Testis (tissue), 5 donors: ENCODE measurements at places on chromosomes 6 and 20.

DNA sequence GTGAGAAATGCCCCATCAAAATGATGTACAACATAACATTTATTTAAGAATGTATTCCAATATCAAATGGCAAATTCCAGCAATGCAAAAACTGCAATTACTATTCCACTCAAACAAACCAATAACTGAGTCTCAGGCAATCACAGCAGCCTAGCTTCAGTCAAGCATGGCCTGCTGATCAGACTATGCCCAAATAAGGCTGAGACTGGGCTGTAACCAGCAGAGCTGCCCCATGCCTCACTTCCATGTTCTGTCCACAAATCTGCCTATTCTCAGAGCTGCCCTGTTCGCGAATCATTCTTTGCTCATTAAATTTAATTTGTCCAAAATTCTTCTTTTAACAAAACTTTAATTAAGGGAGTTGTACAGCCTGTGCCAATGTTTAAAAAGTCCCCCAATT is 155.4 kb downstream of the FNDC1 start:
- no peak for DNase-seq

DNA sequence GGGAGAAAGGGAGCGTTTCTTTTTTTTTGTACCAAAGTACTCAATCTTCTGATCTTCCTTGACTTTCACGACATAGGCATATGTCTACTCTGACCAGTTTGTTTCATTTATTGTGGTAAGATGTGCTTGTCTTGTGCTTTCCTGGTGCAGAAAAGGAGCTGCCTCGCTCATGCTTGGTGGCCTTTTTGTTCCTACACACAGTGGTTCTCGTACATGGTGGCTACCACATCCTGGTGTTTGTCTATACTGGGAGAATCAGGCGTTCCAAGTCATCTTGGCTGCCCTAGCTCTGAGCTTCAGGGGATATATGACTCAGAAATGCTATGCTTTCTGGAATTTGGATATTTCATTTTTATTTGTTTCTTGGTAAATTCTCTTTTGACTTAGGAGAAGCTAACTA is 31.8 kb downstream of the MYB start:
- DNase-seq, result no peak

GRCh38 chr6:147479857-147480256 is 28.6 kb upstream of the SAMD5 start:
- no peak for DNase-seq

DNA sequence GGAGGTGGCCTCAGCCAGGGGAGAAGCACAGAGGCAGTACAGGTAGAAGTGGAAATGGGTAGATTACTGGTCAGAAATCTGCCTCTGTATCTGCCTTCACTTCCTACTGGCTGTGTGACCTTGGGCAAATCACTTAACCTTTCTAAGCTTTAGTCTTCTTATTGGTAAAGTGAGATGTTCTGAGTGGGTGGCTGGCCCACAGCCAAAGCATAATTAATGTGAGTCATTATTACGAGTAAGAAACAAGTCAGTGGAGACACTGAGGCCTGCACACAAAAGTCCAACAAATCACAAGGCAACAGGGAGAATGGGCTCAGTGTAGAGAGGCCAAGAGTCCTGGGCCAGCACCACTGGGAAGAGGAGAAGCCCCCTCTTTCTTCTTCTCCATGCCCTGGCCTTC is 39.1 kb downstream of the NRN1 start:
- DNase-seq, result no peak

DNA sequence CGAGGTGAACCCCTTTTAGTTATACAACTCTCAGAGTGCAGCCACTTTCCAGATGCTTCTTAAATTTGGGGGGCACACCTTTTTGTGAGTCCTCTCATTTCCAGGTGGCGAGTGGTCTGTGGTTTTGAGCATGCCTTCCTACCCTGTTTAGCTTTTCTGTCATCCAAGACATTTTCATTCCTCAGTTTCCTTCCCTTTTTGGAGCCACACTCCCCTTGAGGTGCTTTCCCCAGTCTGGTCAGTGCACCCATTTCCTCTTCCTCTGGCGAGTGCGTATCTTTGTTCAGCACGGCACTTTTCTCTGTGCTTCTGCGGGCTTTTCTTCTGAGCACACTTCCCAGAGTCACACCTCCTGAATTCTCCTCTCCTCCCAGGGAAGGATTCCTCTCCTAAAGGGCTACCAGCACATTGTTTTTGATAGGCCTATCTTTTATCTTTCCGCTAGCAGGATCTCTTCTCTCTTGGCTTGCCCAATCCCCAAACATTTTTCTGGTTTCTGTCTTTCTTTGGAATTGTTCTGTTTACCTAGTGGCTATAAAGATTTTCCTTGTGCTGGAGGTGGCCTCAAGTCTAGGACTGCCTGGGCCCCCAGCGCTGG is 1.4 kb downstream of the PHF20 start:
- DNase-seq, result peak; percentile 32

DNA sequence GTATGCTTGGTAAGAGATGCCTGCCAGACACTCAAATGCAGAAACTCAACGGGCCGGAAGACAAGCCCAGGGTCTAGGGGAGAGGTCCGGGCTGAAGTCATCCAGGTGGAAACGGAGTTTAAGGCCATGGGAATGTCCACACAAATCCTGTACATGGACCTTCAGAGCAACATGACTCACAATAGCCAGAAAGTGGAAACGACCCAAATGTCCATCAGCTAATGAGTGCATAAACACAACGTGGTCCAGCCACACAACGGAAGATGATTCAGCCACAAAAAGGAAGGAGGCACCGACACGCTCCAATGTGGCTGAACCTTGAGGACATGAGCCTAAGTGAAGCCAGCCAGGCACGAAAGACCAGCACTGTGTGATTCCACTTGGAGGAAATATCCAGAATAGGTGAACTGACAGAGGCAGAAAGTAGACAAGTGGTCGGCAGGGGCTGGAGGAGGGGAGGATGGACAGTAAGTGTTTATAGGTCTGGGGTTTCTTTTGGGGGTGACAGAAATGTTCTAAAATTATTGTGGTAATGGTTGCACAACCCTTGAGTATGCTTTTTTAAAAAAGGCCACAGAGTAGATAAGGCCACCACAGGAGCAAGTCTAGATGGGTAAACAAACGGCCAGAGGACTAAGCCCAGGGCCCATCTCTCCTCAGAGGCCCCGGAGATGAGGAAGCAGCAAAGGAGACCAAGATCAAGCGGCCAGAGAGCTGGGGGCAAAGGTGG is 105.6 kb downstream of the PREX1 start:
- DNase-seq, result no peak

- no peak for DNase-seq
These were observed 261.5 kb downstream of the EYA4 start for GRCh38 chr6:133502441-133503335.

DNA sequence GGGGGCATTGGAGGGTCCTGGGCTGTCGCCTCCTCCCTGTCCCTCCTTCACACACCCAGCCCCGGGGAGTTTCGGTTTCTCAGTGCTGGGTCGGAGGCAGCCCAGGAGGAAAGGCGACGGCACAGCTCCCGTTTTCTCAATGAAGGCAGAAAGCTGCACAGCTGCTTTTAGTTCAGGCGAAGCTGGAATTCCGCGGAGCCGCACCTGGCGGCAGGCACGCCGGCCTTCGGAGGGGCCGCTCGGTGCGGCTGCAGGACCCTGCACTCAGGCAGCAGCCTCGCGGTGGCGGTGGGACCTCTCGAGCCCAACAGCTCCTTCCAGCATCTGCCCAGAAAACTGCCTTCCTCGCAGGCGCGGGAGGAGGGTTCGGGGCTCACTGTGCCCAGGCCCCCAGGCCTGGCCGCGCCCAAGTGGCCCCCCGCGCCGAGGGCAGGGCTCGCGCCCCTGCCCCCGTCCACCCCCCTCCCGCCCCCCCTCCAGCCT is 4.6 kb downstream of the FOXQ1 start:
- DNase-seq, result peak; percentile 19

- peak; percentile 82 for DNase-seq
These were observed 774 bp downstream of the PLEKHG1 start for GRCh38 chr6:150600301-150601017.

DNA sequence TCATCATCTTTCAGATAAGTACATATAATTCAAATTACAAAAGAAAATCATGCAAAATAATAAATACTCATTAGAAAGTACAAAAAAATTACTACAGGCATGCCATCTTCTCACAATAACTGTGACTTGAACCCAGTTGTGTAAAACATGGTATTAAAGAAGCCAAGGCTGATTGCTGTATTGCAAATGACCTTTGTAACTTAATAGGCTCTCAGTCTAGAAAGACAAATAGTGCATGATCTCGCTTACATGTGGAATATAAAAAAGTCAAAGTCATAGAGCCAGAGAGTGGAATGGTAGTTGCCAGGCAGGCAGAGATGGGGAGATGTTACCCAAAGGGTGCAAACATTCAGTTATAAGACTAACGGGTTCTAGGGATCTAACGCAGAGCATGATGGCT is 626.1 kb downstream of the COL12A1 start:
- no peak for DNase-seq

DNA sequence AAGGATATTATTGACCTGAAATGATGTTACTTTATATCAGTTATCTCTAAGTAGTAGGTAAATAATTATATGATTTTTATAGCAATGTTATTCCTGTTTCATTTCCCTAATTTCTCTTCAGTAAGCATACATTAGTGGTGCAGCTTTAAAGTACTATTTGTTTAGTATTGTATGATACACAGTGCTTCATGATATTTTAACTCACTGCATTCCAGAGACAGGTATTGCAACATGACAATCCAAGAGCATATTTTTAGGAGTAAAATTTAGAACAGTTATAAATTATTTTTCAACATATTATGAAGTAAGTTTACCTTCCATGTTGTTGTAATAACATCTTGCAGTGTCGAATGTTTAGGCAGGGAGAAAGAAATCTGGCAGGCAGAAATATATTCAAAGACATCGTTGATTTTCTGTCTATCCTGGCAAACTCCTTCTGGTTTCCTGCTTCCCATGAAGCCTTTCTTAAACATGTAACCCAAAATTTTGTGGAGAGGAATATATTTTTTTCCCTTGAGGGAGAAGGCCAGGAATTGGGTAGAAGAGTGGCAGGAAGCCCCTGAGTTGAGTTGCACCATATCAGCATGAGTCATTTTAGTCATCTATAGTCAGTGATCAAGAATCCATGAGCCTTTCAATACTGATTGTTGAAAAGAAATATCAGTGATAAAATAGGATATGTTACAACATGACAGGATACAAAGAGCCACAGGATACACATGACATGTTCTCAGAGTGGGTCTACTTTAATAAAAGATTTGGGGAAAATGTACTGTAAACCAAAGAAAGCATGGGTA is 29.0 kb upstream of the PTCHD4 start:
- DNase-seq, result no peak

DNA sequence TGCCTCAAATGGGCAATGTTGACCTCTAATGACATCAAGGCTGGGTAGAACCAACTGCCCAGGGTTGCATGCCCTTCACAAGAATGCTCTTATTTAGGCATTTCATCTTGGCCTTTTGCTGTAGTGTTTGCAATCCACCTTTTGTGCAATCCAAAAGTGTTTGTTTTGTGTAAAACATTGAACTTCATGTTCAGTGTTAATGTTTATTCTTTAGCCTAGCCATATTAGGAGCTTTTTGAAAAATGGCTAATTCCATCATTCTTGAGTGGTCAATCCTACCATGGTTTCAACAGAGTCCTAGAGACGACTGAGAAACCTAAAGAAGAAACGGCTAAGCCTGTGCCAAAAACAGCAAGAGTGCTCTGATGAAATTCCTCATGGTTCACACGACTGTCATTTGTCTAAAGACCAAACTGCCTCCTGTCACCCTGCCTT is 279.6 kb upstream of the PRDM1 start:
- no peak for DNase-seq

GRCh38 chr20:5779071-5779900 is 29.1 kb downstream of the SHLD1 start:
- no peak for DNase-seq

DNA sequence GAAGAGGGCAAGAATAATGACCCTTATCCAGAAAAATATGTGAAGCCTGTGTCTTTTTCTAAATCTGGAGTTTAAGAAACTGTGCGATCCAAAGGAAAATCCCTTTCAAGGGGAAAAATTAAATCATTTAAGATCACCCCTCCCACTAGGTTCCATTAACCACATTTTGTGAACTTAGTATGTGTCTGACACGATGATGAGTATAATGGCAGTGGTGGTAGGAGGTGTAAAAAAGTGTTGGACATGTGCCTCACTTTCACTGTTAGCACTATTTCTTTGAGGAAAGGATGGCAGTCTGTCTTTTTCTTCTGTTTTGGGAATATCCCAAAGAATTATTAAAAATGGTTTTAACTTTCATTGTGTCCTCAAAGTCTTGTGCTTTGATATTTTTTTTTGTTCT is 392.3 kb upstream of the CITED2 start:
- no peak for DNase-seq

GRCh38 chr6:54878718-54879117 is 32.1 kb downstream of the FAM83B start:
- no peak for DNase-seq

GRCh38 chr6:48378884-48379407 is 267.9 kb upstream of the PTCHD4 start:
- DNase-seq, result no peak

- DNase-seq, result no peak
These were observed 131.0 kb downstream of the ANKRD60 start for GRCh38 chr20:58097429-58097828.

DNA sequence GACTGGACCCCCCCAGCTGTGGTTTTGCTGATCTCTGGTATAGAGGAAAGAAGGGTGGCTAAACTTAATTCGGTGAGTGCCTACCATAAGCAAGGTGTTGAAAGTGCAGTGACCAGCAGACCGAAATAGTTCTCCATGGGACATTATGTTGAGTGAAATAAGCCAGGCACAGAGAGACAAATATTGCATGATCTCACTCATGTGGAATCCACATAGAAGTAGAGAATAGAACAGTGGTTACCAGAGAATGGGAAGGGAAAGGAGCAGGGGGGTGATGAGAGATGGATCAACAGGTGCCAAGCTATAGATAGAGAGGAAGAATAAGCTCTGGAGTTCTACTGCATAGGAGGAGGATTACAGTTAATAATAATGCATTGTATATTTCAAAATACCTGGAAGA is 9.7 kb upstream of the GCNT2 start:
- no peak for DNase-seq

DNA sequence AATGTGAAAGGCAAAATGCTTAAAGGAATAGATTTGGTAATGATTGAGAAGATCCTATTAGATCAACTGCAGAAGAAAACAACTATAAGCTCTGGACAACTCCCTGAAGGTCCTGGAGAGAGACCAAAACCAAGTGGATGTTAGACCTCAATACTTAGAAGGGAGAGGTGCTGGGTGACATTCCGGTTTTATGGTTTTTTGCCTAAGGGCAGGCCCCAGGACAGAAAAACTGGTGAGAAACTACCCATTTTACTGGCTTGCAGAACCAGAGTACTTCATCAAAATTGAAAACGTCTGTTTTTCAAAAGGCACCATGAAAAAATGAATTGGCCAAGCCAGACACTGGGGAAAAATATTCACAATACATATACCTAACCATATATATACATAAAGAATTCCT is 26.3 kb downstream of the SAMHD1 start:
- DNase-seq, result no peak

GRCh38 chr20:46020555-46020954 is 8.5 kb upstream of the SLC12A5 start:
- no peak for DNase-seq

- DNase-seq, result peak; percentile 30
These were observed at the start of gene TIAM2 for GRCh38 chr6:154995254-154996015. Gene TIAM2, plus strand, starts transcription at chr6:154995315. Its CDS starts 133,909 bp downstream, at chr6:155129224.
